ENCODE measurements at places on chromosomes 12 and 14.

DNA sequence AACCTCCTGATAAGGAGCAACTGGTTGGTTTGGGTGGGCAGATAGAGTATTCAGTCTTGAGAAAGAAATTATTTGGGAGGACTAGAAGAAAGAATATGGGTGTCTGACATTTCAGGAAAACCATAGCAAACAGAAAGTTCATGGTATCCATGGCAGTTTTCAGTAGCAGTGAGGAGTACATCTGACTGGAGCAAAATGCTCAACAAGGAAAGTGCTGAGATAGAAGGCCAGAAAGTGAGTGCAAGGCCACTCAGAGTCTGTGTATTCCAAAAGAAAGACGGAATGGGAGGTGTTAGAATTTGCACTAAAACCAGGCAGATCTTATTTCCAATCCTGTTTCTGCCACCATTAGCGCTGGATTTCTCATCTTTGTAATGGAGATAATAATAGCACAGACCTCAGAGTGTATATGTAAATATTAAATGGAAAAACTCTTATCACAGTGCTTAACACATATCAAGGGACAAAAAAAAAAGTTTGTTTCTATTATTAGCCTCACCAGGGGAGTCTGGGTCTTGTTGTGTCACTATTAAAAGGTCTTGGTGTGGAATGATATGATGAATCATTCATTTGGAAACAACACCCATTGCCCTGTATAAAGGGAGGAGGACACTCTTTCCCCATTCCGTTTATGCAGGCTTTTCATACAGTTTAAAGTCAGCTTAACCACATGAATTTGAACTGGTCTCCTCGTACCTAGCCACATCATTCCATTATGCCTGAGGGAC, 349.8 kb downstream of the IPO8 start:
- DNase-seq, result no peak

GRCh38 chr14:82190742-82191141, 657.1 kb upstream of the SEL1L start:
- DNase-seq, result no peak

GRCh38 chr12:49541911-49542505, 3.2 kb downstream of the KCNH3 start:
- DNase-seq, result no peak

- peak; percentile 82 for DNase-seq
These were observed at the start of gene C1QL4 for GRCh38 chr12:49336645-49337584. Gene C1QL4, minus strand, starts transcription at chr12:49337188. Its CDS starts 711 bp downstream, at chr12:49336477.

DNA sequence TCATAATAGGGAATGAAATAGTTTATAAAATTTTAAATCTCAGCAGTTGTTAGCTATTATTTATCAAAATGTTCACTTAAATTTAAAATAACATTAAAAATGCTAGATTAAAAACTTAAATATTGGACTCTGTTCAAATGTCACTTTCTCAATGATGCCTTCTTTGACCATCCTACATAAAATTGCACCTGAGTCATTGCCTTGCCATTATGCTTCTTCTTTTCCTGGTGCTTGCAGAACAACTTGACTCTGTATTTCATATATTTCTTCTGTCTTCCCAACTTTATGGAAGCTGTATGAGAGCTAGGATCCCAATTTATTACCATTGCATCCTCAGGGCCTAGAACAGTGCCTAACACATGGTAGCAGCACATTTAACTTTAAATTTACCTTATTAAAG, 37.3 kb upstream of the CPM start:
- DNase-seq, result no peak

GRCh38 chr12:20050221-20050620, 318.1 kb upstream of the PDE3A start:
- DNase-seq, result no peak

DNA sequence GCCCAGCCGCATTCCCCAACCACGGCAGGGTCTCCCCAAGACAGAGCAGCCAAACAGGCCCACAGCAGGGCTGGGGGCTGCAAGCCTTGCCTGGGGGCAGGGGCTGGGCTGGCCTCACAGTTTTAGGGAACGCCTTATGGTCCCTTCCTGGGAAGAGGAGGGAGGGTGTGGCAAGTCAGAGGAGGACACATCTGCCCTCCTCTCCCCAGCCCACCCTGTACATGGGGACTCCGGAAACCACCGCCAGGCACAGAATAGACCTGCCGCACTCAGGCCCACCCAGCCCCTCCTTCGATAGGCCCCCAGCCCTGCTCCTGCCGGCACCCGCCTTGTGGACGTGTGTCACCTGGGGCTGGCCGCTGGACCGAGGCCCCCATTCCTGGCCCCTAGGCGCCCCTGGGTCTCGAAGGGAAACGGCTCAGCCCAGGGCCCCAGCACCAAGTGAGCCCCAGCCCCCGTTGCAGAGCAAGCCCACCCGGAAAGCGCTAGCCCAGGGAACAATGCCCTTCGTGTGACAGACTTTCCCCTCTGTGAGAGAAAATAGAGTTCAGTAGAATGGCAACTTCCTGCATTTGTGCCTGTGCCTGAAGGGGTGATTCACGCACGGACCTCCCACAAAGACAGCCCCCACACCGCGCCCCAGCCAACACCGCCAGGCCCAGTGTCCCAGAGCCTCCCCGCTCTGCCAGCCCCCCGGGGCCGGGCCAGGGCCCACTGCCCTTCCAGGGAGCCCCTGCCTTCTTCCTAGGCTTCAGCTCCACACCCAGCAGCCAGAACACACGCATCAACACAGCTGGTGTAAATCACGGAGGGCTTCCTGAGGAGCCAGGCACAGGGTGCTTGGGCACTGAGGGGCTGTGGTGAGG, 12.0 kb upstream of the NUDT14 start:
- DNase-seq, result no peak

GRCh38 chr14:85382341-85382740, 147.6 kb upstream of the FLRT2 start:
- DNase-seq, result no peak

DNA sequence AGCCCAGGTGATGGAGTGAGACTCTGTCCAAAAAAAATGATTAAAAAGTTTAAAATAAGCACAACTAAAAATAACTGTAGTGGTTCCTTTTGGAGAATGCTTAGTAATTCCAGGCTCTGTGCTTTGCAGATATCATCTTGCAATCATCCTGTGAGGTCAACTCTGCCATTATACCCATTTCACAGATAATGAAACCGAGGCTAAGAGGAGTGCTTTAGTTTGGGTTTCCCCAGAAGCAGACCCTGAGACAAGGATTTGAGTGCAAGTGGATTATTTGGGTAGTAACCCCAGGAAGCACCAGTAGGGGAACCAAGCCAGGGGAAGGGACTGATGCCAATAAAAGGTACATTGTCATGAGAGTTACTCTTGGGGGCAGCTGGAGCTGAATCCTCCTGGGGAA, 44.7 kb downstream of the RIN3 start:
- no peak for DNase-seq

GRCh38 chr14:70472253-70473159, 20.5 kb downstream of the ADAM21 start:
- DNase-seq, result no peak

DNA sequence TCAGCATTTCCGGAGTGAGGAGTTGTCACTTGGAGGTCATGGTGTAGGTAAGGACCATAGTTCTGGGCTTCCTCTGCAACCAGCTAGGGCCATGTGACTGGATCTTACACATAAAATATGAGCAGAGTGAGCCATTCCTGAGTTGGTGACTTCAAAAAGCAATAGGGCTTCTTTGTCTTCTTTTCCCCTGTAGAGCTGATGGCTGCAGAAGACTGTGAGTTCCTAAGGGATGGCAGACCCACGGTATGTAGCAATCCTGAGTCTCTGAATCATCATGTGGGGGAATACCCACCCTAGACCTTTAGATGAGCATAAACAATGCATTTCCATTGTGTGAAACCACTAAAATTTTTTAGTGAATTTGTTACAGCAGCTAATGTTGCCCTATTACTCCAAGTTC, 151.1 kb upstream of the TBX3 start:
- DNase-seq, result no peak

- peak; percentile 49 for DNase-seq
These were observed 11.1 kb upstream of the DPF3 start for GRCh38 chr14:72904840-72905561.

DNA sequence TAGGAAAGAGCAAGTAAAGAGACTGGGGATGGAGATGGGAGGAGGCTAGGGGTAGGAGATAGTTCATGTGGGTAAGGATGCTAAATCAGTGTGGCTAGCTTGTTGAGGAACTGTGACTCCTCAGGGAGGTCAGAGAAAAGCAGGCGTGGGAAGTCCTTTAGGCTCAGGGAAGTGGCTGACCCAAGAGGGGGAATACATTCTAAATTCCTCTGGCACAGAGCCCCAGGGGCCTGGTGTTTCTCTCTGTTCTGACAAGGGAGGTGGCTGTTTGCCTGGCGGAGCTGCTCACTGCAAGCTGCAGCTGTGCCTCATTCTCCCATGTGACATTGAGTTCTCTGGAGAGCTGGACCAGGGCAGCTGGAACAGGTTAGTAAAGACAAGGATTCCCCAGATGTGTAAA, 152.2 kb upstream of the SLC38A2 start:
- DNase-seq, result peak; percentile 79

DNA sequence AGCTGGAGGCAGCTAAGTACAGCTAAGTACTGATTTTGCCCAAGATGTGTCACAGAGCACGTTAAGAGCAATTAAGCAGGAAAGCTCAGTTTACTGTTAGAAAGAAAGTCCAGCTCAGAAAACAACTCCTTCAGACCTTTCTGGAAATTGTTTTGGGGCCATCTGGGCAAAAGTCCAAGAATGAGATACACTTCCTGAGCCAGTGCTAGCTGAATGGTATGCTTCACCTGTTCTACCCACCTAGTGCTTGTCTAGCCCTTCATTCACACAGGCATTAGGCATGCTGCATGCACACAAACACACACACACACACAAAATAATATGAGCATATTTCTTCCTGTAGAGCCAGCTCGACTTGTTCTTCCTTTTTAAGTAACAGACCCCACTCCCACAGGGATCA, 6.6 kb upstream of the IKZF4 start:
- no peak for DNase-seq

DNA sequence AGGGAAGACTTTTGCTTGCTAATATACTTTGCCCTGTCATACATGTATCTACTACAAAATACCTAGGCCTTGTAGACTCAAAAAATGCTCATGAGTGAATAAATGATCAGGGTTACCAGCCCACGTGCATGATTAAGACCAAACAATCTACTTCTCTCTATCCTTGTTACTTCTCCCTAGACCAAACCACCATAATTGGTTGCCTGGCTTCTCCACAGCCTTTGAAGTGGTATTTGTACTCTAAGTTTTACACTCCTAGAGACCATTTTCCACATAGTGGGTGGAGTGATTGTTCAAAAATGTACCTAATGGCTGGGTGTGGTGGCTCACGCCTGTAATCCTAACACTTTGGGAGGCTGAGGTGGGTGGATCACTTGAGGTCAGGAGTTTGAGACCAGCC, 14.1 kb upstream of the RPS6KL1 start:
- DNase-seq, result no peak

- DNase-seq, result no peak
These were observed 18.2 kb upstream of the CACNA2D4 start for GRCh38 chr12:1936406-1937320.

- DNase-seq, result no peak
These were observed 1.8 kb downstream of the CCDC85C start for GRCh38 chr14:99602054-99602787.

DNA sequence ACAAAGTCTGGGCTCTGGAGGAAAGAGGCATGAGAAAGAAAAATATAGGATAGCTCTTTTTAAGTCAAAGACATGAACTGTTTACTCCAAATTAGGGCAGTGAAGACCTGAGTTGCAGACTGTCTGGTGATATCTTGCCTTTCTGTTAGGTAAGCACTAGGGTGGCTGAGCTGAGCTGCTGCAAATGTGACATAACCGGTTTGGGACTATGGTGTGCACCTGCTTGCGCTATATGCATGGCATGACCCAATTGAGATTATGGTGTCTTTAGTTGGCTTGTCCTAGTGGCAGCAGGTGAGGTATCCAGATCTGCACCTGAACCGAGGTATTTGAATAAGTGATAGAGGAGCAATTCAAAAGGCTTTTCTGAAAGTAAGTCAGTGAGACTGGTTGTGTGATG, 345.6 kb downstream of the APAF1 start:
- no peak for DNase-seq

DNA sequence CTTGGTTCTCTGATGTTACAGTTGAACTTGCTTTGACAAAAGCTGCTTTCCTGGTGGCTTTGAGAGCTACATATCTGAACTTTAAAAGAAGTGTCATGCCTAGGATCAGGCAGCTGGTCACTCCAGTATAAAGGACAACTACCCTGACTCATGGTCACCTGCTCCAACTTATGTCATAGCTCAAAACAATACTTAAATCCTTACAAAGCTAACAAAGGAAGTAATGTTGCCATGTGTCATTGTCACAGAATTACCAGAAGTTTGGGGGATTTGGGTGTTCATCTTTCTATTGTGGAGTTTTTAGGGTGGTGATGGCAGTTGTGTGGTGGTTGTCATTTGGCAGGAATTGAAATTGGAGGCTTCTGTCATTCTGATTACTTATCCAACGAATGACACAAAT, 1.8 kb upstream of the TCP11L2 start:
- no peak for DNase-seq

DNA sequence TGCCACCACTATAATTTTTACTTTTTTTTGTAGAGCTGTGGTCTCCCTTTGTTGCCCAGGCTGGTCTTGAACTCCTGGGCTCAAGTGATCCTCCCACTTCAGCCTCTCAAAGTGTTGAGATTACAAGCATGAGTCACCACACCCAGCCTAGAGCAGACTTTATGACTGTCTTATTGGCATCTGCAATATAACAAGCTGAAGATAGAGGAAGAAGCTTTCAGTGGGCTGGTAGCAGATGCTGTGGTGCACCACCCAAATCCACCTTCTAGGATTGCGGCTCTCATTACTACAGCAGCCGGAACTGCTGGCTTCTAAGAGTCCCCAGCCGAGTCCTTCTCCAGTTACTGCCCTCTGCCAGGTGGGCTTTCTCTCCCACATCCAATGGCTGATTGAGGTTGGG, 7.6 kb upstream of the STK38L start:
- DNase-seq, result no peak

DNA sequence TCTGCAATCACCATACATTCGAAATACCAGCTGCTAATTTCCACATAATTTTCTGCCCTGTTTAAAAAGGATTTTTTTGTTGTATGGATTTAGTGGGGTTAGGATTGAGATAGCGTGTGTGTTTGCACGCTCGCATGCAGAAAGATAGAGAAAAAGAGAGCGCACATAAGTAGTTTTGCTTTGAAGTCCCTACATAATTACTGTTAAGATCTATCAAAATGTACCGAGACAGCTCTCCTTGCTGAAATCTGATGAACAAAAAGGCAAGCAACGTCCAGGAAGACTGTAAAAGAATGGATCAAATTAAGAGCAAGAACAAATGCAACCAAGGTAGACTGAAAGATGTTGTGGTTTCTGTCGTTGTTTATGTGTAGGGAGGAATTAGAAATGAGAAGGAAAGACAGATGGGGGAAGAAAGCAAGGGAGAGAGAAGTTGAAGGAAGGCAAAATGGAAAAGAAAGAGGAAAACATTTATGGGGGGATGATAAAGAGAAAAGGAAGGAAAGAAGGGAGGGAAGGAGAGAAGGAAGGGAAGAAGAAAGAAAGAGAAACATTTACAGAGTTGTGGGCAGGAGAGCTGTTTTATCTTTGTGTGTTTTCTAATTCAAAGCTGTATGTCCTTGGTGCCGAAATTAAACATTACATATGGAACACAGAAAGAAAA, 522.3 kb downstream of the MED13L start:
- no peak for DNase-seq

- no peak for DNase-seq
These were observed 32.5 kb downstream of the VWF start for GRCh38 chr12:6091786-6092566.

Measured in SK-N-DZ (cell line).